ENCODE measurements at places on chromosomes 7 and 10.

DNA sequence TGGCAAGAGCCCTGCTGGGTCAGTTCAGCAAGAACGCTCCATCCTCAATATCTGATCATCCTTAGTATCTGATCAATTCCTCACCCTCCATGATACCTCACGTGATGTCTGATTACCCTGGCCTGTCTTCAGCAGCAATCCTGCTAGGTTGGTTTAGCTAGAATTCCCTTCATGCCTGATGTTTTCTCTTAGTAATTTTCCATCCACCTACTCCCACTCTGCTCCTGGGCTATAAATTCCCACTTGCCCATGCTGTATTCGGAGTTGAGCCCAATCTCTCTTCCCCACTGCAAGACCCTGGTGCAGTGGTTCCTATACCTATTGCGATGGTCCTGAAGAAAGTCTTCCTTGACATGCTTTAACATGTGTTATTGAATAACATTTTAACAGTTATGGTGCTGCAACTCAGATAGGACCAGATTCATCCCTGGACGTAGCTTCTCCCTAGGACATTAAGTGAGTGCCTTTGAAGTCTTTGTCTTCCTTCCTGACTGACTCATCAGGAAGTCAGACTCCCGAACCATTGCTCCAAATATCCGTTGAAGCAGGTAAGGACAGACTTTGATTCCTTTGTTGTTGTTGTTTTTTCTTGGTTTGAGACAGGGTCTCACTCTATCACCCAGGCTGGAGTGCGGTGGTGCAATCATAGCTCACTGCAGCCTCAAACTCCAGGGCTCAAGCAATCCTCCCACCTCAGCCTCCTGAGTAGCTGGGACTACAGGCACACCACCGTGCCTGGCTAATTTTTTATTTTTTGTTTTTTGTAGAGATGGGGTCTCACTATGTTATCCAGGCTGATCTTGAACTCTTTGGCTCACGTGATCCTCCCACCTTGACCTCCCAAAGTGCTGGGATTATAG, 29.4 kb upstream of the CLDN3 start:
- DNase-seq: no peak

DNA sequence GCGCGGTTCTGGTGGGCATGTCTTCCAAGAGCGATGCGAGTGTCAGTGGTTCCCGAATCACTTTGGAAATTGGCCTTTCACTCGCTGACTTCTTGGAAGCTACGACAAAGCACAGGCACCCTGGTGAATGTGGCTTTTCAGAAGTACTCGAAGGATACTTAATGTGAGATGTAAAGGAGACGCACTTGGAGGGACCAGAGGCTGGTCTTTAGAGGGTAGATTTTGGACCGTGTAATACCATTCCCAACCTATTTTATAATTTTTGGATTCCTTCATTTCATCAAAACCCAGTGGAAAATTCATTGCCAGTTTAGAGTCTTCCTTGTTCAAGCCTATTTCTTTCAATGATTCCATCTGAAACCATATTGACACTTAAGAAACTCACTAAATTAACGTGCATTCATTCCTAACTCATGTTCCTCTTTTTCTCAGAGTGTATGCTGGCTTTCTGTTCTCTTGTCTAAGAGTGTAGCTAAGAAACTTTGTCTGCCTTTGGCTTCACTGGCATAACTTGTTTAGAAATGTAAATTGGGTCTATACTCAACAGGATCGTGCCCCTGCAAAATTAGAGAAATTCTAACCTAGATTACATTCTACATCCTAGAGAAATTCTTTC, 645 bp upstream of the COPG2 start:
- no peak for DNase-seq

GRCh38 chr10:65470986-65471385, 1454.8 kb upstream of the LRRTM3 start:
- DNase-seq: no peak

DNA sequence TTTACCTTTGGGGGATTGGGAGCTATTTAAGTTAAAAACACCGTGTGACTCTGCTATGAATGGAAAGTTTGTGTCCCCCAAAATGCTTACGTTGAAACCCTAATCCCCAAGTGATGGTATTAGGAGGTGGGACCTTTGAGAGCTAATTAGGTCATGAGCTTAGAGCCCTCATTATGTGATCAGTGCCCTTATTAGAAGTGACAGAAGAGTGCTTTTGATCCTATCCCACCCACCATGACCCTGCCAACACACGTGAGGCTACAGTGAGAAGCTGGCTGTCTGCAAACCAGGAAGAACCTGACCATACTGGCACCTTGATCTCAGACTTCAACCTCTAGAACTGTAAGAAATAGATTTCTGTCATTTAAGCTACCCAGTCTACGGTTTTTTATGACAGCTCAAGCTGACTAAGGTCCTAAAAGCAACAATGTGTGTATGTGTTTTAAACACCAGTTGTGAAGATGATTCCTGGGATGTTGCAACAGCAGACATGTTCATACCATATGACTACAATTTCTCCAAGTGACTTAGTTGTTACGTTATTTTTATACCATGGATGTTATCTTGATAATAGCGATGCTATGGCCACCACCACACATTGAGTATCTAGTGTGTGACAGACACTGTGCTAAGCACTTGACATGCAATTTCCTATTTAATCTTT, 124.4 kb downstream of the PIP4K2A start:
- no peak for DNase-seq

DNA sequence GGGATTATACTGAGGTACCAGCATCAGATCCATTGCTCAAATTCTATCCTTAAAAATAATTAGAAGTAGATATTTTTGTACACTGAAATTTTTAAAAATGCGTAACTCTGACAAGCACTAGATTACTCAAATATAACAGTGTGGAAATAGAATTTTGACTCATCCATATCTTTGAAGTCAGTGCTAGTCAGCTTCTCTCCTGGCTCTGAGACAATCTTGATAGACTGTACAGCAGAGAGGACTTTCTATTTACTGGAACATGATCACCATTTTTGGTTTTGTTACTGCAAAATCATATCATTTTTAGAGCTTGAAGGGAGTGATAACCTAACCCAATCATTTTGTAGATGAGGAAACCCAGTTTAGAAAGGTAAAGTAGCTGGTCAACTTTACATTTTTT, 195.0 kb downstream of the MTERF1 start:
- no peak for DNase-seq

GRCh38 chr10:123974406-123974805, 82.8 kb upstream of the CPXM2 start:
- no peak for DNase-seq

DNA sequence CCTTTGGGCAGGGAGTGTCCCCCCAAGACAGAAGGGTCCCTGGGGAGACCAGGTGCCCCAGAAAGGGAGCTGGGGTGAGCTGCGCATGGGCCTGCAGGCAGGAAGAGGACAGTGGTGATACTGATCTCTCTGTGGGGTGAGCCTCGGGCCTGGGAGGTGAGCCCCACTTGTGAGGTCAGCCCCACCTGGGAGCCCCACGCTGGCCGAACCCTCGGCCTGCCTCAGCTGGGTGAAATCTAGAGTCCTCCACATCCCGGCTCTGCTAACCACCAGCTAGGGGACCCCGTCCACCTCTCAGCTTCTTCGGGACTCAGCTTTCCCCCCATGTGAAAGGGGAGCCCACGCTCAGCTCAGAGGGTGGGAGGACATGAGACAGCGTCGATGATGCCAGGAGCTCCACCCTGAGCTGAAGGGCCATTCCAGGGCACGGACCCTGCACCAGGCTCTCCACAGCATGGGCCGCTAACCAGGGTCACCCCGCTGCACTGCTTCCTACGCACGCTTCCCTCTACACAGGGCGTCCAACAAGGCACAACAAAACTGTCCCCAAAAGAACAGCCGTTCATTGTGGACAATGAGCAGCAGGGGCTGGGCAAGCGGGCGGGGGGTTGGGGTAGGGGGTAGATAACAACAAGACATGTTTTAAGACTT, 48.7 kb downstream of the CAMK2B start:
- DNase-seq: no peak

DNA sequence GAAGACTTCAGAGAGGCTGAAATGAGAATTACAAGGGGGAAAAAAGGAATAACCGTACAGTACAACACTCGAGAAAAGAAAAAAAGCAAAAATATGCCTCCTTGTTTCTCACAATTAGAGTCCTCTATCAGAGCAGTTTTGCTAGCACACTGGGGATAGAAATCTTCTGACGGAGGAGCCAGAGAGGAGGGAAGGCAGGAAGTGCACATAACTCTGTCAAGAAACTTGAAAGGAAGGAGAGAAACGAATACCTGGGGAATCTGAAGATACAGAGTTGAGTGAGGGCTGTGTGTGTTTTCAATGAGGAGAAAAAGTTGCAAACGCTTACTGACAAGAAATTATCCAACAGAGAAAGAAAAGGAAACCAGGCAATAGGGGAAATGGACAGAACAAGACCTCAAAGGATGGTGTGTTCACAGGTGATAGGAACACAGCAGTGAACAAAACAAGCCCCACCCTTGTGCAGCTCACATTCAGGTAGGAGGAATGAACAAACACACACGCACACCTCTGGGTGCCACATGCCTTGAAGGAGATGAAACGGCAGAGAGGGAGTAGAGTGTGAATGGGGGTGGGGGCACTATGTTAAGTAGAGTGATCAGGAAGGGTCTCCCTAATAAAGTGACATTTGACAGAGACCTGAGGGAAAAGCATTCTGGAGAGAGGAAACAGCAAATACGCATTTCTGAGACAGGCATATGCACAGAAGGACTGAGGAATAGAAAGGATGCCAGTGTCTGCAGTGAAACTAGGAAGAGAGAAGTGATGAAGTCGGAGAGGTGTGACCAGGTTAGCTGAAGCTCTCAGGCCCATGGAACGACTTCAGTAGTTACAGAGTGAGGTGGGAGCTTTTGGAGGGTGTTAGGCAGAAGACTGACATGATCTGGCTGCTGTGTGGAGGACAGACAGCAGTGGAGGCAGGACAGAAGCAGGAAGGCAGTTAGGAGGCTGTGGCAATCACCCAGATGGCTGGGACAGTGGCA, 46.7 kb upstream of the SPOCK2 start:
- DNase-seq: no peak

- no peak for DNase-seq
These were observed 52.5 kb downstream of the KLRG2 start for GRCh38 chr7:139431010-139431409.

DNA sequence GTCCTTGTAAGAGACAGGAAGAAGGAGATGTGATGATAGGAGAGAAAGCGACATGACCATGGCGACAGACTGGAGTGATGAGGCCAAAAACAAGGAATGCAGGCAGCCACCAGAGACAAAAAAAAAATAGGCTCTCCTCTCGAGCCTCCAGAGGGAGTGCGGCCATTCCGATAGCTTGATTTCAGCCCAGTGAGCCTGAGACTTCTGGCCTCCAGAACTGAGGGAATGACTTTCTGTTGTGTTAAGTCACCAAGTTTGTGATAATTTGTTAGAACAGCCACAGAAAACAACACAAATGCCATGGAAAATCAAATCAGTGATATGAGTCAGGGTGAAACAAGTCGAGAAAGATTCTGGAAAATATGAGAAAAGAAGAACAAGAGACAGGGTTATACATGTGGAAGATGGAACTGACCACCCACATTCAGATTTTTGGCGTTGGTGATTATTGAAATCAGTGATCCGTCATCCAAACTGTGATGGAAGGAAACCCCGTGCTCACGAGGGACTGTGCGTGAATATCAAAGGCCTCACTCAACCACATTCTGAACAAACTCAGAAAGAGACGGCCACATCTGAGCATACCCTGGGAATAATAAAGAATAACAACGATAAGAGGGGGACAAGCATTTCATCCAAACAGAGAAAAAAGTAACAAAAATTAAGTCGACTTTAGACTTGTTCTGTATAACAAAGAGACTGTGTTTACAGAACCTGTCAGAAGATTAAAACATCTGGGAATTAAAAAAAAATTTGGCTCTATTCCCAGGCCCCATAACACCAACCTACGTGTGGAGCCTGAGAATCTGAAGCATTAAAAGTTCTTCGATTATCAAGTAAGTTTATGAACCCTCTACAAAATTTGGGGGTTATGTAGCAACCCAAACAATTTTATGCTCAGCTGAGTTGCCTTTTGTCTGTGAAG, 72.1 kb downstream of the EEPD1 start:
- no peak for DNase-seq

DNA sequence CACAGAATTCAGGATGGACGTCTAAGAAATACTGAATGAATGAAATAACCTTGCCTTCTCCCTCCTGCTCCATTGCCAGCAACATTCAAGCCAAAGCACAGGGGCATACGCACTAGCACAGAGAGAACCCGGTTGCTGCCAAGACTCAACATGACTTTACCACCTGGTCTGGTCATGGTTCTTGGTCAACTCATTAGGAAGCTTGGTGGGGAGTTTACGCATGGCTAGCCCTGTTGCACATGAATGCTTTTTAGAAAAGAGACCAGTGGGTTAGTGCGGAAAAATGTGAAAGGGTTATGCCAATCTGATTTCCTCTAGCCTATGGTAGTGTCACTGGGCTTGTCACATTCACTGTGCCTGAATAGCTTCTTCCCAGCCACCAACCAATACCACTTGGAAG, 187.6 kb upstream of the NEBL start:
- no peak for DNase-seq

DNA sequence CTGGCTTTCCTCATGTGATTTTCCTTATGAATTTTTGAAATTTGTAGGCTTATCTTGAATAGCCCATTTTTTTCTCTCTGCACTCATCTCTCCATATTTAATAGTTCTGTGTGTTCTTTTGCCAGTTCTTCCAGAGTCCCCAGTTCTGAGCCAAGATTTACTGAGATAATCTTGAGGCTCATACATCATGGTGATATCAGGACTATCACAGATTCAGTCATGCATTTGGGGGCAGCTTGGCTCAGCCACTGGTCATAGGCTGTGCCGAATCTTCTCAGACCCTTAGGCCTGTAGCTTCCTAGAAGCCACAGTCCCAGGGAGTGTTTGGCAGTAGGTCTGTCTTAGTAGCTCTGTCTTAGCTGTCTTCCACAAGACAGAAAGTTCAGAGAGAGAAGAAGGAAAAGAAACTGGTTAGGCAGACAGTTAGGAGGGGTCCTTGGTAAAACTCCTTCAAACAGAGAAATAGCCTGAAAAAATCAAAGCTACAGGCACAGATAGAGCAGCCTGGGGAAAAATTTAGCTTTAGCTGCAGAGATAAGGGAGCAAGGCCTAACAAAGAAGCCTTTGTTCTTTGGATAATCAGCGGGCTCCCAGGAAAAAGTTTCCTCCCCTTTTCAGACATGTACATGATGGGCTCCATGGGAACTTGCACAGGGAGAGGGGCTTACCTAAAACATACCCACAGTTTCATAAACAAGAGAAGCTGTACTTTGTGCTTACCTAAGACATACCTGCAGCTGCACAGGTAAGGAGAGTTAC, 29.1 kb downstream of the FAS start:
- no peak for DNase-seq

- DNase-seq: no peak
These were observed 374.3 kb downstream of the RPS24 start for GRCh38 chr10:78407966-78408365.

DNA sequence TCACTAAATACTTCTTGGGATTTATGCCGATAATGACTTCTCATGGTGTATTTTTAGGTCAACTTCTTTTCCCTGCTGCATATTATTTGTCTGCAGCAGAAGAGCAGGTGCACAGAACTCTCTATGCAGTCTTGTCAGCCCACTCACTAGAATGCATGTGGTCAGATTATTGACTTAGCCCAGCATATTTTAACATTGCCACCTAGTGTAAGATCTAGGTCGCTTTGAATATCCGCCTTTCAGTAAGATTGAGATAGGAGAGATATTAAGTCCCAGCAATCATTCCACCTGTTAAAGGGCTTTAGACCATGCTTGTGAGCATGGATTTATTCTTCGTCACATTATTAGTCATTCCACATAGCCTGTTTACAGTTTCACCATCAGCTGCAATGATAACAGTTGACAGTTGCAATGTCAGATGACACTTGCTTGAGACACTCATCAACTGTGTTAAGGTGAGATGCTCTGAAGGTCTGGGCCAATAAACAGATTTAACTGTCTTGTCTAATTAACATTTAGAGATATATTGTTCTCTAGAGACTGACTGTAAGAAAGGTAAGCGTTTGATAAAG, 491.7 kb downstream of the ARL4A start:
- DNase-seq: no peak
